ENCODE measurements at places on chromosomes 16 and 17.

GRCh38 chr16:23729503-23730424, 16.7 kb upstream of the ERN2 start:
- no peak for DNase-seq

GRCh38 chr16:56119133-56119532, 72.2 kb upstream of the GNAO1 start:
- DNase-seq: no peak

DNA sequence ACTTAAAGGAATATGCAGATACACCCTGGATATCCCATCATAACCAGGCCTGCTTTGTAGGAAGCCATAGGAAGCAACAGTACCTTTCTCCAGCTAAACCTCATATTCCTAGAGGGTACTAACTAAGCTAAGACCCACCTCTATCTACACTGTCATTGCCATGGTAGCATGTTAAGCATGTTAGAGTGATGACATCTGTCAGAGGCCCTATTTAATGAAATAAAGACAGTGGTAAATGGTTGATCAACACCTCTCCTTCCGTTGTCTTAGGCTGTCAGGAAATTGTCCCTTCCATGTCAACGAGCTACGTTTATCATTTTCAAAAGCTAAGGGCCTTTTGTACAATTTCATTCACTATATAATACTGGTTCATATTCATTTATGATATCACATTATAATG, 251.1 kb upstream of the PSMD7 start:
- no peak for DNase-seq

DNA sequence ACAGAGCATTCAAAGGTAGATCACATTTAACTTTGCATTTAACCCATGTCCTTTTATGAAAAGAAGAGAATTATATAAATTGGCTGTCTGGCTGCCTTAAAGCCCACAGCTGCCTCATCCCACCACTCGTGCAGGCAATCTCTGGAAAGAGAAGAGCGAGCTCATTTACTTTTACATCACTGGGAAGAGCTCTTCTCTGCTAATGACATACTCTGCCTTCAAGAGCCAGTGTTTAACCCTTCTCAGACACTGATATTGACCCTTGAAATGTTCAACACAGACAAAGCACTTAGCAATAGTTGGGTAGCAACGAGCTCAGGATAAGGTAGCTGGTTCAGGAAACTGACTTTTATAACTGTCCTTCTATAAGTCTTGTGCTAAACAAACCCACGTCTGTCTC, 6.8 kb downstream of the KRT38 start:
- DNase-seq: no peak

DNA sequence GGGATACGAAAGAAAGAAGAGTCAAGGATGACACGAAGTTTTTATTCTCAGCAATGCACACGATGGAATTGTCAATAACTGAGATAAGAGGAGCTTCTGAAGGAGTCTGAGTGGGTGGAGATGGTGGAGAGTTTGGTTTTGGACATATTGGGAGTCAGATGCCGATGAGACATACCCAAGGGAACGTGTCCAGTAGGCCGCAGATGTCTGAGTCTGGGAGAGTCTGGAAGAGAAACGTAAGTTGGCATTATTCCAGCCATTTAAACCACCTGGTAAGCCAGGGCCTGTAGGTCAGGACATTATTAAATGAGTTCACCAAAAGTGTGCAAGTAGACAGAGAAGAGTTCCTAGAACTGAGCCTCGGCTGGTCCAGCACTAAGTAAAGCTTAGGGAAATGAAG, 478.3 kb upstream of the CDH5 start:
- DNase-seq: no peak

GRCh38 chr16:69314534-69314933, 3.4 kb downstream of the VPS4A start:
- no peak for DNase-seq

GRCh38 chr16:66486199-66486772, 59.2 kb downstream of the BEAN1 start:
- DNase-seq: no peak

- DNase-seq: no peak
These were observed 58.4 kb downstream of the MEAK7 start for GRCh38 chr16:84446084-84446483.

- no peak for DNase-seq
These were observed 33.8 kb downstream of the DEF8 start for GRCh38 chr16:89982318-89982717.

DNA sequence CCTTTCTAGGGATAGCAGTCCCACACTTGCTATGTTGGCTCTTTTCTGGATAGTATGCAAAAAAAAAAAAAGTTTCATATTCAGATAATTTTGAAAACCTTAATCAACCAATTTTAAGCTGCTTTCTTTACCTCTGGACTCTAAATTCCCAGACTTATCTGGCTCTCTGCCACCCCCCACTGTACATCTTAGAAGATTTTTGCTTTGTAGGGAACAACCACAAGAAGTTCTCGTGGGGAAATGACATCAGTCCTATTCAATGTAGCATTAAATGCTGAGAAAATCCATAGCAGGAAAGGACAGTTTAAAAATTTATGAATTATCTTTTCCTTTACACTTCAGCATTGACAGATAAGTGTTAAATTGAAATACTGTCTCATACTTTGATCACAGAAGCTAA, 562.7 kb upstream of the HSBP1 start:
- DNase-seq: no peak

GRCh38 chr17:4607261-4607741, 23.0 kb downstream of the SMTNL2 start:
- DNase-seq: no peak

DNA sequence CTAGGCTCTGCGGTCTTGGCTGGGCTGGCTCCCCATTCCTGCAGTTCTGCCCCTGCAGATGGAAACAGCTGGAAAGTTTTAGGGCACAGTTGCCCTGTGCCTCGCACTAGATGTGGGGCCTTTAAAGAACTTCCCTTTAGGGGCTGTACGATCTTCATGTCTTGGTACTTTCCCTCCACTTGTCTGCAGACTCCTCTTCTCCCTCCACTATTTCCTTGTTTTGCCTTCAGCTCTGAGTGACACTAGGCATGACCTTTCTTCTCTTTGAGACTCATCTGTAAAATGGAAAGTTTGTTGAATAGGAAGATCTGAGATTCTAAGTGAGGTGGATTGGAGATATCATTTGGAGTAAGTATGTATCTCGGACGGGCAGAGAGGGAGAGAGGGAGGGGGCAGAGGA, 6.3 kb upstream of the TAC4 start:
- DNase-seq: no peak

GRCh38 chr16:9050102-9050830, 41.2 kb upstream of the HAPSTR1 start:
- DNase-seq: no peak

DNA sequence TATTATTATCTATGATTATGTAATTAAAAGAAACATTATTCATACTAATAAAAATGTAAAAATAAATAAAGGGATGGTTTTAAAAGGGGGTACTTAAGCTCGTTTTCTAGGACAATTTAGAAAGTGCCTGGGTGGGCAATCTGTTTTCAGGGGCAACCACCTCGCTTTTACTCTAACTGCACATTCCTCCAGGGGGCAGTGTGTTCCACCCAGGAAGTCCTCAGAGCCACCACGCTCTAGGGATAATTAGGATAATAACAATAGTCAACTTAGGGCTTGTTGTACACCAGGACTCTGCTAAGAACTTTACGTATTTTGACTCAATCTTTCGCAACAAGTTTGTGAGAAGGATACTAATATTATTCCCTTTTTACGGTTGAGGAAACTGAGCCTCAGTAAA, 396.7 kb upstream of the MAF start:
- peak; percentile 32 for DNase-seq

DNA sequence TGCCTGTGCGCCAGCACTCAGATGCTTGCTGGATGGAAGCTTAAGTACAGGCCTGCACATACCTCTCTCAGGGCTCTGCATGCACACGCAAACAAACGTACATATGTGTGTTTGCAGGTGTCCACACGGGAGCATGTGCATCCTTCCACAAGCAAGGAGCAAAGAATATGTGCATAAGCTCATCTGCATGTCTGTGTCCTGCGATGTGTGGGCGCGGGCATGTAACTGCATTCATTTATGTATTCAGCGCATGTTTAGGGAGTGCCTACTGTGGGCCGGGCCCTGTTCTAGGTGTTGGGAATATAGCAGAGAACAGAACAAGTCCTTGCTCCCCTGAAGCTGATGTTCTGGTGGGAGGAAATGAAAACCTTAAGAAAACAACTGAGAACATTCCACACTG, 13.7 kb downstream of the TRPV2 start:
- no peak for DNase-seq

GRCh38 chr17:8072341-8072728, 15.2 kb downstream of the ALOX12B start:
- no peak for DNase-seq

DNA sequence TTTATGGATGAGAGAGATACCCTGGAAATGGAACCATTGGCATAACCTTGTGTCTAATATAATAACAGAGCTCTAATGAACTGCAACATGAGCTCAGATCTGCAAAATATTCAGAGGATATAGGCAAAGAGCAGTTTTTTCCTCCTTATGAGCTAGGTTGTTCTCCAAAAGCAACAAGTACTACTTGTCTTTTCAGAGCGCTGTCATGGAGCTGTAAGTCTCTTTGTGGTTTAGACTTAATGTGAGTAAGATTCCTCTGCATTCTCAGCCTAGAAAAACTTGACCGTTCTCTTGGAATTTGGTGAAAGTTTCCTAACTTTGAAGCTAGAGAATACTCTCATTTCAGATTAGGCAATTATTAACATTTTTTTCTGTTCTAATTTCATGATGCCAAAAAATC, 85.2 kb downstream of the FTO start:
- DNase-seq: no peak

- DNase-seq: no peak
These were observed 55.9 kb downstream of the IRX6 start for GRCh38 chr16:55379876-55380390.

DNA sequence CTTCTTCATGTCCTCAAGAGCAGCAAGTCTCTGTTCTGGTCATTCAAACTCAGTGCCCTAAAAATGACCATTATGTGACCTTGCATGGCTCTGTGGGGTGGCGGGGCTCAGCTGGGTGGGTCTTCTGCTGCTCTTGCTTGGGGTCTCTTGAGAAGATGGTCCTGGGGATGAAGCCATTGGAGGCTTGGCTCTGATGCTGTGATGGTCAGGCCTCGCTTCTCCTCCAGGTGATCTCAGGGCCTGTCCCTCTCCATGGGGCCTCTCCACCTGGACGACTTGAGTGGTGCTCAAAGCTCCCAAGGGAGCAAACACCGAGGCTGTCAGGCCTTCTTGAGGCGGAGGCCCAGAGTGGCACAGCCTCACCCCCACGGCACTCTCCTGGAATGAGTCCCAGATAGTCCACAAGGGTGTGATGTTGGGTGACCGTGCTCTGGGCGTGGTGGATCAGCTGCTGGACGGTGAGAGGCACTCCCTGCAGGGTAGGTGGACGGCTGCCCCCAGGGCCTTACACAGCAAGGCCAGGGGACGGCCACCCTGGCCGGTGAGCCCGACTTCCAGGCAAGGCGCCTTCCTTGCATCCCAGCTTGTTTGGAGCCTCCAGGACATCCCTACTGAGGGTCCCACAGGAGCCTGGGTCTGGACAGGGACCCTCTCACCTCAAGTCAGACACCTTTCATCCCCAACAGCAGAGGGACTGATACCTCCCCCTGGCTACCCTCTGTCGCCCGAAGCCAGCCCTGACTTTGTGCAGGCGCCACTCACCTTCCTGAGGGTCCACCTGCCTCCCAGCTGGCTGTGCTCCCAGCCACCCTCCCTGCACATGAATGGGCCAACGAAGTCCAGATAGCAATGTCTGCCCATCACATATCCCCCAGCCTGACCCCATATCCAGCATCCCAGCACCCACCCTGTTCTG, 48.7 kb downstream of the USP22 start:
- DNase-seq: no peak

GRCh38 chr16:75805946-75806345, 79.7 kb upstream of the CPHXL start:
- DNase-seq: peak; percentile 22

GRCh38 chr17:60473788-60474187, 51.5 kb downstream of the CHCT1 start:
- no peak for DNase-seq

DNA sequence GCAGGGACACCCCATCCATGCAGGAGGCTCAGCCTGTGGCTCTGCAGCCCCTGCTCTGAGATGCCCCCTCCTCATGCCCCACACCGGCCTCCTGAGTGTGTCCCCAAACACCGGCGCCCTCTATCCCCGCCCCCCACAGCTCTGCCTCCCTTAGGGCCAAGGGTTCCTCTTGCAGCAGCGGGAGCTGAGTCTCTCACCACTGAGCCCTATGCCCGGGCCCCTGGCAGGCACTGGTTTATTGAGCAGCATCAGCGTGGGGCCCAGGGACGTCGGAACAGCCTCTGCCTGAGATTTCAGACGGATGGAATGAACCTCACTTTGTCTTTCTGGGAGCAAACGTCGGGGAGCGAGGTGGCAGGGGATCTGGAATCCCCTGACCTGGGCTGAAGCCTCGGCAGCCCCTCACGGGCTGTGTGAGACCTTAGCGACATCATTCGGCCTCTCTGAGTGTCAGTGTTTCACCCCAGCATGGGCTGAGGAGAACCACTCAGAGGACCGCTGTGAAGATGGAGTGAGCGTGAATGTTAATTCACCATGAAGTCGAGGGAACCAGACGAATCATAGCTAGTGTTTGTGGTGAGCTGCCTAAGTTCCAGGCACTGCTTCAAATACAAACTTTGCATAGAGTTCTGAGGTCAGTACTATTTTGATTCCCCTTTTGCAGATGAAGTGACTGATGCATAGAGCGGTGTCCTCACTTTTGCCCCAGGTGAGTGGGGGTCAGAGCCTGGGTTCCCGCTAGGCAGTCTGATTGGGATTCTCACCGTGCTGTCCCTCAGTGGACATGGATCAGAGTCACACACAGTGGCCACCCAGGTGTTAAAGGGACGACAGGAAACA, 5.3 kb upstream of the C16orf74 start:
- DNase-seq: no peak

DNA sequence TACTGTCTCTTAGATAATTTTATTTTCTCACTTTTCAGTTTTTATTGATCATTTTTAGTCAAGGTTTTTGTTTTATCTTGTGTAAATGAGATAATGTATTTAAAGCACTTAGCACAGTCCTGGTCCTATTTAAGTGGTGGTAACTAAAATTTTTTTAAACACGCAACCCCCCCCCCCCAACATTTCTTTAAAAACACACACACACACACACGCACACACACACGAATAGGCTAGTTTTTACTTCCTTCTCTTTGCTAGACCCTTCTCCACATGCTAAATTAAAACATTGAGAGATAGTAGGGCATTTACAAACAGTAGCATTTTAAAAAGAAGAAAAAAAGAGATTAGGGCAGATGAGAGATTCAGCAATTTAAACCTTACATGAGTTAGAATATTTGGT, 5.0 kb downstream of the NFATC3 start:
- no peak for DNase-seq

DNA sequence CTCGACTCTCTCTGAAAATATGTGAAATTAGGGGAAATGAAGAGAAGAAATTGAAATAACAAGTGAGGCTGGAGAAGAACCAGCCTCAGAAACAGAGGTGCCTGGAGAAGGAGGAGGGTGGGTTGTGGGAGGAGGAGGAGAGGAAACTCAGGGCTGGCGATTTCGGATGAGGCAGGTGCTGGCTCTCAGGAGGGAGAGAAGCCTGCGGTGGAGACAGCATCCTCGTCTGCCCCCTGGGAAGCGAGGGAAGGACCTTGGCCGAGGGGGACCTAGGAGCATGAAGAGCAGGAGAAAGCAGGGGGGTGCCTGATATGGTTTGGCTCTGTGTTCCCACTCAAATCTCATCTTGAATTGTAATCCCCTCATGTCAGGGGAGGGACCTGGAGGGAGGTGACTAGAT, 264.7 kb upstream of the TNRC6C start:
- DNase-seq: no peak
